ENCODE measurements at places on chromosomes 16 and 17.
A peak's percentile ranks its signal among the peaks of the same experiment; 100 is the strongest.

GRCh38 chr17:49776551-49777300 lies 11.8 kb upstream of the KAT7 start:
- no peaks in the 10 kb centered on the region for H3K4me1 ChIP-seq
- no peaks in the 10 kb centered on the region for H3K36me3 ChIP-seq
- no peak for DNase-seq
- no peaks in the 10 kb centered on the region for H3K27me3 ChIP-seq
- H3K4me3 ChIP-seq = no peak overlapping the region
- no peak overlapping the region for H3K27ac ChIP-seq

DNA sequence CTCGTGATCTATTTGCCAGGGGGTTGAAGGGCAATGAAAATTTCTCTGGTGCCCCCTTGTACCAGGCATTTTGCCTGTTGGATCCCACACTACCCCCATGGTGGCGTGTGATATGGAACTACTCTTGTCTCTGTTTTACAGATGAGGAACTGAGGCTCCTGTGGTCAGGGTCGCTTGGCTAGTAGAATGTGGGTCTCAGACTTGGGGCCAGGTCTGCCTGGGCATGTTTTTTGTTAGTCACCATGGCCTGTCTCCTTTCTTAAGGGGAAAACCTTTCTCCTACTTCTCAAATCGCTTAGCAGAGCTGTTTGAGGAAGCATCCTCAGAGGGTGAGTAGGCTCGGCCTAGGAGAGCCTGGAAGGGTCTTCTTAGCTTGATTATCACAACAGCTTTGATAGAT lies 51.2 kb downstream of the CLEC16A start:
- no peak for DNase-seq
- H3K27me3 ChIP-seq = no peaks in the 10 kb centered on the region
- no peak overlapping the region for H3K27ac ChIP-seq
- peaks cover 9% of the 10 kb centered on the region for H3K4me1 ChIP-seq
- no peaks in the 10 kb centered on the region for H3K36me3 ChIP-seq

- no peaks in the 10 kb centered on the region for H3K36me3 ChIP-seq
- H3K27ac ChIP-seq = no peak overlapping the region
- no peak for DNase-seq
- H3K4me3 ChIP-seq = no peak overlapping the region
- no peaks in the 10 kb centered on the region for H3K4me1 ChIP-seq
- H3K27me3 ChIP-seq = no peaks in the 10 kb centered on the region
These were observed 56.2 kb downstream of the TK2 start for GRCh38 chr16:66493490-66494401.

DNA sequence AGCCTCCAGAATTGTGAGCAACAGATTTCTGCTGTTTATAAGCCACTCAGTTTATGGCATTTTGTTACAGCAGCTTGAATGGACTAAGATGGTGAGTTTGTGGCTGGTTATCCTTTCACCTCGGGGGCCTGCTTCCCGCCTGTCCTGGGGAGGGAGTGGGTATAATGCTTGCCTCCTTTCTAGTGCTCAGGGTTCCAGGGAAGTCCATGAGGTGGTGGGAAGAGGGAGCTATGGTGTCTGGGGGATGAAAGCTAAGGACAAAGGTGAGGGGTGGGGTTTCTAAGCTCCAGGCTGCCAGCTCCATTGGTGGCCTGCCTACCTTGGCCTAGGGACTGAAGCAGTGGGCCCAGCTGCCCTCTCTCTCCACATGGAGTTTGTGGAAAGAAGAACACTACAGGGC lies 50.2 kb upstream of the SDK2 start:
- no peak overlapping the region for H3K4me3 ChIP-seq
- H3K27me3 ChIP-seq = no peaks in the 10 kb centered on the region
- DNase-seq = no peak
- H3K27ac ChIP-seq = no peak overlapping the region
- no peaks in the 10 kb centered on the region for H3K4me1 ChIP-seq
- no peaks in the 10 kb centered on the region for H3K36me3 ChIP-seq

GRCh38 chr17:12773153-12773552 lies 16.1 kb upstream of the ARHGAP44 start:
- H3K27ac ChIP-seq = no peak overlapping the region
- no peaks in the 10 kb centered on the region for H3K36me3 ChIP-seq
- H3K4me3 ChIP-seq = no peak overlapping the region
- no peaks in the 10 kb centered on the region for H3K27me3 ChIP-seq
- H3K4me1 ChIP-seq = no peaks in the 10 kb centered on the region
- no peak for DNase-seq

- no peak for DNase-seq
- H3K4me1 ChIP-seq = no peaks in the 10 kb centered on the region
- no peaks in the 10 kb centered on the region for H3K36me3 ChIP-seq
These were observed 25.0 kb upstream of the KCNJ16 start for GRCh38 chr17:70049801-70050591.

DNA sequence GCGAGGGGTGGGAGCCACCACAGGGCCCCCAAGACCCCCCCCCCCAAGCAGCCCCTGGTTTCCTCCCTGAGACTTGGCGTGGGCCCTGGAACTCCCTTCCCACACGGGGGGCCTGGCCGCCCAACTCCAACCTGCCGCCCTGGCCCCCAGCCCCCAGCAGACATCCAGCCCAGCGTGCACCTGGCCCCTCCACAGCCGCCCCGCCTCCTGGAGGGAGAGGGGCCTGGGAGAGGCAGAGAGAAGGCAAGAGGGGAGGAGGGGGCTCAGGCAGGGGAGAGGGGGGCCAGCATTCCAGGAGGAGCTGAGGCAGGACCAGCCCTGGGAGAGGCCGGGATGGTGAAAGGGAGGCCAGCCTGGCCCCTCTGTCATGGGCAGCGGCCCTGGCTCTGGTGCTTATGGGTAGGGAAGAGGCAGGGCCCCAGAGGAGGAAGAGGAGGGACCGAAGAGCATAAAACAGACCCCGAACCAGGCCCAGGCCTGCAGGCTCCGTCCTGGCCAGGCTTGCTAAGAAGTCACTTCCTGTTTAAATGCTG lies 16.7 kb downstream of the IL34 start:
- H3K36me3 ChIP-seq = no peaks in the 10 kb centered on the region
- H3K4me3 ChIP-seq = no peak overlapping the region

GRCh38 chr16:2482249-2482648 lies 7.3 kb downstream of the TBC1D24 start:
- H3K27ac ChIP-seq = no peak overlapping the region
- no peaks in the 10 kb centered on the region for H3K36me3 ChIP-seq
- DNase-seq = no peak
- H3K4me3 ChIP-seq = no peak overlapping the region
- no peaks in the 10 kb centered on the region for H3K4me1 ChIP-seq

GRCh38 chr16:55041540-55042234 lies 111.0 kb downstream of the IRX5 start:
- H3K4me3 ChIP-seq = no peak overlapping the region
- H3K27me3 ChIP-seq = no peaks in the 10 kb centered on the region
- no peak for DNase-seq
- no peak overlapping the region for H3K27ac ChIP-seq
- H3K36me3 ChIP-seq = no peaks in the 10 kb centered on the region

DNA sequence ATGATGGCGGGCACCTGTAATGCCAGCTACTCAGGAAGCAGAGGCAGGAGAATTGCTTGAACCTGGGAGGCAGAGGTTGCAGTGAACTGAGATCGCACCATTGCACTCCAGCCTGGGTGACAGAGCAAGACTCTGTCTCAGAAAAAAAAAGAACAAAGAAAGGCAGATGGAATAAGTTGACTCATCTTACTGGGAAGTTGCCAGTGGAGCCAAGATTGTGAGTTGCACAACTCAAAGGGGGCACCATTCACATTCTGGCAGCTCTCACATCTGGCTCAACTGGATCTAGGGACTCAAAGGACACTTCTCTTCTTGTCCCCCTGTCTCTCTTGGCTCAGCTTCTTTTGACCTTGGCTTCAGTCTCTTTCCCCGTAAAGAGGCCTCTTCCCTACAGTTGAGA lies 53.7 kb upstream of the ETV4 start:
- no peaks in the 10 kb centered on the region for H3K4me1 ChIP-seq
- H3K27me3 ChIP-seq = no peaks in the 10 kb centered on the region

DNA sequence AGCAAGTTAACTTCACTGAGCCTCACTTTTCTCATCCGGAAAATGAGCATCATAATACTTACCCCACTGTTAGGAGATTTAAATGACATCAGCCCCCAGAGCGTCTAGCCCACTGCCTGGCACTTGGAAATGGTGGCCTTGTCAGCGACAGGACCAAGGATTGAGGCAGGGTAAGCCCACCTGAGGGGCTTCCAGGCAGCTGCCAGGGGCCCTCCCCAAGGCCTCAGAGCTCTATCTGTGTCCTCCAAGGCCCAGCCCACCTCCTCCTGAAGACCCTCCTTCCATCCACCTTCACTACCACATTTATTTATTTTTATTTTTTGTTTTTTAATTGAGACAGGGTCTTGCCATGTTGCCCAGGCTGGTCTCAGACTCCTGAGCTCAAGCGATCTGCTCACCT lies 13.8 kb downstream of the PITPNM3 start:
- H3K27me3 ChIP-seq = no peaks in the 10 kb centered on the region
- H3K4me3 ChIP-seq = no peak overlapping the region
- H3K27ac ChIP-seq = no peak overlapping the region
- no peaks in the 10 kb centered on the region for H3K36me3 ChIP-seq
- DNase-seq = no peak

DNA sequence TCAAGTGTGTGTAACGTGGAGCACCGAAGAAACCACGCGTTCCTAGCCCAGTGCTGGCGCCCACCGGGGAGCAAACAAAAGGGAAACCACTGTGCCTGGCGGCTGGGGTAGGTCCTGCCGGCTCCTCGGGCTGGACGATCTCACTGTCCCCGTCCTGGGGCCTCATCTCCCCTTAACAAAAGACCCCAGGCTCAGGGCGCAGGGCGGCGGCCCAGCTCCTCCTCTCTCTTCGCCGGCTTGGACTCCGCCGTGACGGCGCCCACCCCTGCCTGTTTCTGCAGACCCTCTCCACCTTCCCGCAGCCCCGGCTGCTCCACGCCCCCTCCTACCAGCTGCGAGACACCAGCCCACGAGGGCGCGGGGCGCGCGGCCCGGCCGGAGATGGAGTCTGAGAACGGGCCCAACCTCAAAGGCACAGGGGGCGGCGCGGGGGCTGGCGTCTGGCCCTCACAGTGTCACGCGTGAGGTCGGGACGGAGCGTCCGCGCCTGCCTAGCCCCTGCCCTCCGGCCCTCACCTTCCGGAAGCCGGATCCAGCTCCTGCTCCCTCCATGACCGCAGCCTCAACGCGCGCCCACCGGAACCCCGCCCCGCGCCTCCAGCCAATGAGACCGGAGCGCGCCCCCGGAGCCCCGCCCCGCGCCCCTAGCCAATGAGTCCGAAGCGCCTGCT lies at the start of gene CENPX:
Gene CENPX, minus strand, starts transcription at position 569 of the 671 bp plus-strand sequence. Its CDS starts 17 bp downstream, at position 552.
- H3K27ac ChIP-seq = no peak within 1 kb of the TSS
- H3K36me3 ChIP-seq = no peaks in the 10 kb centered on the region
- no peaks in the 10 kb centered on the region for H3K27me3 ChIP-seq

DNA sequence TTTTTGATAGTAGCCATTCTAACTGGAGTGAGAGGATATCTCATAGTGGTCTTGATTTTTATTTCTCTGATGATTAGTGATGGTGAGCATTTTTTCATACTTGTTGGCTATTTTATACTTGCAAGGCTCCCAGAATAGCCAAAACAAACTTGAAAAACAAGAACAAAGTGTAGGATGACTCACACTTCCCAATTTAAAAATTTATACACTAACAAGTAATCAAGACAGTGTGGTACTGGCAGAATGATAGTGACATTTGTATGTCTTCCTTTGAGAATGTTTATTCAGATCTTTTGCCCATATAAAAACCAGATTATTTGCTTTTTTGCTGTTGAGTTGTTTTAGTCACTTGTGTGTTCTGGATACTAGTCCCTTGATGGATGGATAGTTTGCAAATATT lies 17.8 kb downstream of the SPECC1 start:
- H3K4me3 ChIP-seq = no peak overlapping the region
- no peaks in the 10 kb centered on the region for H3K27me3 ChIP-seq
- no peak overlapping the region for H3K27ac ChIP-seq
- no peaks in the 10 kb centered on the region for H3K4me1 ChIP-seq

DNA sequence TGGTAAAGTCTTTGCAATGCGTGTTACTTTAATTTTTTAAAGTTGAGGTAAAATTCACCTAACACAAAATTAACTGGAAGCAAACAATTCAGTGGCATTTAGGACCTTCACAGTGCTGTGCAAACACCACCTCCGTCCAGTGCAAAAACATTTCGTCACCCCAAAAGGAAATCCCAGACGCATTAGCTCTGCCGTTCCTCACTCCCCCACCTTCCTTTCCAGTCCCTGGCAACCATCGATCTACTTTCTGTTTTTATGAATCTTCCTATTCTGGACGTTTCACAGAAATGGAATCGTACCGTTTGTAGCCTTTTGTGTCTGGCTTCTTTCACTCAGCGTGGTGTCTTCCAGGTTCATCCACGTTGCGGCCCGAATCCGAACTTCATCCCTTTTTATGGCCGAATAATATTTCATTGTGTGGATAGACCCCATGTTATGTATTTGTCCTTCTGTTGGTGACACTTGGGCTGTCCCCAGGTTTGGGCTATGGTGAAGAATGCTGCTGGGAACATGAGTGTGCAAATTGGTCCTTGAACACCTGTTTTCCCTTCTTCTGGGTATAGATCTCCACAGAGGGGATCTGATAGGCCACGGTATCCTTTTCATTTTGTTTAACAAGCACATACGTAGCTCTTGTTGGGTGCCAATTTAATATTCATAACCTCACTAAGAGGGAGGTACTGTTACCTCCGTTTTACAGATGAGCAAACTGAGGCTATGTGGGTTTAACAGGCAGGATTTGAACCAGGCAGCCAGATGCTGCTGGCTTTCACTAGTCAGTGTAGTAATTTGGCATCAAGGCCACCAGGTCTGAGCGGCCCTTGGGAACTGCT lies 232.0 kb upstream of the GSE1 start:
- H3K4me3 ChIP-seq = no peak overlapping the region
- no peaks in the 10 kb centered on the region for H3K27me3 ChIP-seq
- no peak overlapping the region for H3K27ac ChIP-seq
- DNase-seq = no peak
- no peaks in the 10 kb centered on the region for H3K4me1 ChIP-seq

DNA sequence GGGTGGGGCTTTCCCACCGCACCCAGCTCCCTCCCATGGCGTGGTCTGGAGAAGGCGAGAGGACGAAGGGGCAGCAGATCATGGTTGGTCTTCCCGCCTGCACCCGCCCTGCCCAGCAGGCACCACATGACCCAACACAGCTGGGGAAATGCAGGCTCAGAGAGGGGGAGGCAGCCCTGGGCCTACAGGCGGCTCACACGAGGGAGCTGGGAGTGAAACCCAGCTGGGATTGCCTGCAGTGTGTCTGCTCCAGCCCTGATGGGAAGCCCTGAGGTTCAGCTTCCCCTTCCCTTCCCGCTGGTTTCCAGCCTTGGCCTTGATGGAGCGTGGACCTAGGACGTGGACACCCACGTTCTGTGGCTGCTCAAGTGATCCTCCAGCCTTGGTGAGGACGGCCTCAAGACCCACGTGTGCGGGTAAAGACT lies 20.0 kb upstream of the PABPN1L start:
- no peak for DNase-seq
- no peaks in the 10 kb centered on the region for H3K27me3 ChIP-seq
- no peaks in the 10 kb centered on the region for H3K36me3 ChIP-seq
- H3K4me3 ChIP-seq = no peak overlapping the region
- no peaks in the 10 kb centered on the region for H3K4me1 ChIP-seq
- no peak overlapping the region for H3K27ac ChIP-seq

- H3K4me1 ChIP-seq = no peaks in the 10 kb centered on the region
- H3K36me3 ChIP-seq = no peaks in the 10 kb centered on the region
- no peak overlapping the region for H3K4me3 ChIP-seq
- no peak overlapping the region for H3K27ac ChIP-seq
- peak; percentile 54 for DNase-seq
These were observed 377.6 kb downstream of the CPPED1 start for GRCh38 chr16:12426122-12426521.
